BE2C (cell line): ENCODE measurements at places on chromosomes 1 and 21.

- DNase-seq: no peak
Measured at GRCh38 chr1:40244138-40244744, 3.5 kb upstream of the TMCO2 start.

GRCh38 chr1:21523297-21523813, 14.1 kb downstream of the ALPL start:
- no peak for DNase-seq

DNA sequence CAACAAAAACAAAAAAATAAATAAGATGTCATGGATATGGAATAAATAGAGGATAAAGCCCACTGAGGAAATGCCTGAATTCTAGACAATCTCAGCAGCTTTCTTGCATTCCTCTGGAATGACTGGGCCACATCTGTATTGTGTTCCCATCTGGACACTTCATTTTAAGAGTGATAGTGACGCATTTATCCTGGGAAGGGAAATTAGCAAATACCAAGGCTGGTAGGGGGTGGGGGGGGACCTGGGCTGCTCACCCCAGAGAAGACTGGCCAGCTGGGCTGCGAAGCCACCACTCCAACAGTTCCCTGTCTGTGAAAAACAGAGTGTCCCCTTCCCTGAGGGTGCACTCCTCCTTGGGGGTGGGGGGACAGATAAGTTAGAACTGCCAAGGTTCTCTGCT, 106.3 kb downstream of the HIVEP3 start:
- DNase-seq: no peak

- DNase-seq: no peak
Measured at GRCh38 chr1:39003794-39004193, 12.7 kb downstream of the AKIRIN1 start.

DNA sequence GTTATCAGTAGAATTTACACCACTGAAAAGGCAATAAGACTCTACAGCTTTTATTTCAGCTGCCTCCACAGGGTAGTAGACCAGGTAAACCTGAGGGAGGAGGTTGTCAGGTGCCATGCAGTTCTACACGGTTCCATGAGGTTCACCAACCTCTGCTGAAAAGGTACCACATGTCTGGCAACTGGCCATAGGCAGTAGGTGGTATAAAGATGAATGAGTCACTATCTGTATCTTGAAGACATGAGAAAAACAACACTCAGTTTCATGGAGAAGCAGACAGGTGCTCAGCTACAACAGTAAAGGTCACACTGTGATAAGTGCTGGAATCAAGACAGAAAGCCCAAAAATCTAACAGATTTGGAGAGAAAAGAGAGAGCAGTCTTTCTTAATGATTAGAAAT, 145.4 kb downstream of the PTGER3 start:
- no peak for DNase-seq

- DNase-seq: no peak
Measured at GRCh38 chr1:6288026-6288425, 27.1 kb upstream of the GPR153 start.

- no peak for DNase-seq
Measured at GRCh38 chr1:169127305-169127704, 20.8 kb downstream of the ATP1B1 start.

DNA sequence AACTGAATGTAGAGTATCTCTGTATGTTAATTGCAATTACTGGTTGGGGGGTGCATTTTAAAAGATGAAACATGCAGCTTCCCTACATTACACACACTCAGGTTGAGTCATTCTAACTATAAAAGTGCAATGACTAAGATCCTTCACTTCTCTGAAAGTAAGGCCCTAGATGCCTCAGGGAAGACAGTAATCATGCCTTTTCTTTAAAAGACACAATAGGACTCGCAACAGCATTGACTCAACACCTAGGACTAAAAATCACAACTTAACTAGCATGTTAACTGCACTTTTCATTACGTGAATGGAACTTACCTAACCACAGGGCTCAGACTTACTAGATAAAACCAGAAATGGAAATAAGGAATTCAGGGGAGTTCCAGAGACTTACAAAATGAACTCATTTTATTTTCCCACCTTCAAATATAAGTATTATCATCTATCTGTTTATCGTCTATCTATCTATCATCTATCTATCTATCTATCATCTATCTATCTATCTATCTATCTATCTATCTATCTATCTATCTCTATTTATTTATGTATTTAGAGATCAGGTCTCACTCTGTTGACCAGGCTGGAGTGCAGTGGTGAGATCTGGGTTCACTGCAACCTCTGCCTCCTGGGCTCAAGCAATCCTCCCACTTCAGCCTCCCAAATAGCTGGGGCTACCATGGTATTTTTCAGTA, 47.8 kb downstream of the CHML start:
- DNase-seq: no peak

- no peak for DNase-seq
Measured at GRCh38 chr1:216665406-216665805, 57.8 kb downstream of the ESRRG start.
